ENCODE measurements at places on chromosomes 5 and 9.
A peak's percentile ranks its signal among the peaks of the same experiment; 100 is the strongest.

GRCh38 chr5:115855959-115856358 is 14.2 kb downstream of the AP3S1 start:
- DNase-seq = peak; percentile 73

DNA sequence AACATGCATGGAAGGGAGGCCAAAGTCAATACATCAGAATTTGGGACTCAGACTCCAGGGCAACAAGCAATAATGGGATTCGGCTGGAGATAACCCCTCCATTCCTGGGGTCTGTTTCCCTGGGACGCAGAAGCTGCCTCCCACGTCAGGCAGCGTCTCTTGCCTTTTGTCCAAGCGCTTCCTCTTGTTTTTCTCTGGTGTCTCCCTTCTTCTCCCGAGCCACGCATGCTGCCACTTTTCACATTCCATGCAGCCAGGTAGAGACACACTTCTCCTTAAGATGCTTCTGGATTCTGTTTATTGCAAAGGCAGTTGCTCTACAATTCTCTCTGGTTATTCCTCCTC is 267.3 kb downstream of the AOPEP start:
- DNase-seq = no peak

- DNase-seq = no peak
Measured at GRCh38 chr9:101691657-101692056, 46.8 kb downstream of the GRIN3A start.

DNA sequence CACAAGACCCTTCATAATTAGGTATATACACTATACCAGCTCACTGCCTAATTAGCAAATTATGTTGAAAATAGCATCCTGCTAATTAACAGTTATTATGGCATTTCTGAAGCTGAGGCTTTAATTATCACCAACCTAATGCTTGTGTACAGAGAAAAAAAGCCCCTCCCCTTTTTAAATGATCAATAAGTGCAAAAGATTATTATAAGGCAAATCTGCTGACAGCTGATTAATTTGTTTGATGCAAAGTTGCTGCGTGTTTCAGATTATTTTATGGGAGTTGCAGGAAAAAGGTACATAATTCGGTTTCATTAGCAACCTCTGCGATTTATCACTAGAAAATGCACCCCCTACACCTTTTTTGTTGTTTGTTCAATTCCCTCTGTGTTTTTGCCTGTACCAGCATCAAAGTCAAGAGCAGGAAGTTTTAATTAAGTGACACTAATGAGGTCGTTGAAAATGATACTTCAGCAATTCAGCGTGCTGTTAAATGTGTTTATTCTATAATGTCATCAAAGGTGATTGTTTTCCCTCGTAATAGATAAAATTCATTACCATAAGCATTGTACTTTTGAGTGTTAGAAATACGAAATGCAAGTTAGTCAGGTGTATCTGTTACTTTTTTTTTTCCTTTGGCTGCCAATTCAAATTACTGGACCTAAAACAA is 170.0 kb downstream of the EBF1 start:
- DNase-seq = no peak

GRCh38 chr5:6747103-6747502 is 33.9 kb downstream of the TENT4A start:
- no peak for DNase-seq

GRCh38 chr9:1051210-1051583 is 1.0 kb downstream of the DMRT2 start:
- no peak for DNase-seq

GRCh38 chr5:14028938-14029584 is 84.6 kb upstream of the DNAH5 start:
- DNase-seq = no peak

GRCh38 chr9:132486706-132487350 is 76.8 kb downstream of the CFAP77 start:
- no peak for DNase-seq
